ENCODE measurements at places on chromosomes 5 and 9. TPM values are rescaled to one million over a fixed set of nuclear protein-coding genes. Genes with fewer than 3 reads are reported as not detected.

GRCh38 chr9:94920420-94921091 lies 194.1 kb downstream of the AOPEP start:
- no peak overlapping the region for H3K4me3 ChIP-seq
- peaks cover 7% of the 10 kb centered on the region for H3K4me1 ChIP-seq
- no peak overlapping the region for H3K27ac ChIP-seq
- H3K36me3 ChIP-seq: no peaks in the 10 kb centered on the region

DNA sequence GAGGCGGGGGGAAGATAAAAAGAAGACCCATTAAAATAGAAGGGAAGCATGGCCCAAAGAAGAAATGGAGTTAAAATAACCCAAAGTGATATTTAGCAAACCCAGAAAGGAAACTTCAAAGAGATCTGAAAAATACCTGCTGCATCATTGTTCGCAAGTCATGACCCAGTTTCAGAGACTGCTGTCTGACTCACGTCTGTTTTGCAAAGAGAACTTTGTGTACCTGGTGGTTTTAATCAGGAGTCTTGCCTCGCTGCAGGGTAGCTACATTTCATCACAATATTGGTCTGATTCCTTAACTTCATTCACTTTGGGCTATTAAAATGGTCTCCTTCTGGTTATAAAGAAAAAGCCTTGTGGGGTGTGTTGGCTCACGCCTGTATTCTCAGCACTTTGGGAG lies 461.1 kb upstream of the DAP start:
- H3K4me1 ChIP-seq: no peaks in the 10 kb centered on the region
- H3K36me3 ChIP-seq: no peaks in the 10 kb centered on the region
- no peak overlapping the region for H3K4me3 ChIP-seq
- H3K27me3 ChIP-seq: no peaks in the 10 kb centered on the region

GRCh38 chr5:115543365-115544042 lies 1.1 kb downstream of the FEM1C start:
- H3K27ac ChIP-seq: peak overlapping the region; percentile 89
- DNase-seq: no peak
- peaks cover 3% of the 10 kb centered on the region for H3K4me1 ChIP-seq
- peaks cover 40% of the 10 kb centered on the region for H3K36me3 ChIP-seq

- H3K36me3 ChIP-seq: no peaks in the 10 kb centered on the region
- H3K27ac ChIP-seq: no peak overlapping the region
- no peak for DNase-seq
- no peaks in the 10 kb centered on the region for H3K27me3 ChIP-seq
- H3K4me3 ChIP-seq: no peak overlapping the region
- H3K4me1 ChIP-seq: no peaks in the 10 kb centered on the region
Observed at GRCh38 chr9:103985077-103985476, 109.0 kb upstream of the SMC2 start.

DNA sequence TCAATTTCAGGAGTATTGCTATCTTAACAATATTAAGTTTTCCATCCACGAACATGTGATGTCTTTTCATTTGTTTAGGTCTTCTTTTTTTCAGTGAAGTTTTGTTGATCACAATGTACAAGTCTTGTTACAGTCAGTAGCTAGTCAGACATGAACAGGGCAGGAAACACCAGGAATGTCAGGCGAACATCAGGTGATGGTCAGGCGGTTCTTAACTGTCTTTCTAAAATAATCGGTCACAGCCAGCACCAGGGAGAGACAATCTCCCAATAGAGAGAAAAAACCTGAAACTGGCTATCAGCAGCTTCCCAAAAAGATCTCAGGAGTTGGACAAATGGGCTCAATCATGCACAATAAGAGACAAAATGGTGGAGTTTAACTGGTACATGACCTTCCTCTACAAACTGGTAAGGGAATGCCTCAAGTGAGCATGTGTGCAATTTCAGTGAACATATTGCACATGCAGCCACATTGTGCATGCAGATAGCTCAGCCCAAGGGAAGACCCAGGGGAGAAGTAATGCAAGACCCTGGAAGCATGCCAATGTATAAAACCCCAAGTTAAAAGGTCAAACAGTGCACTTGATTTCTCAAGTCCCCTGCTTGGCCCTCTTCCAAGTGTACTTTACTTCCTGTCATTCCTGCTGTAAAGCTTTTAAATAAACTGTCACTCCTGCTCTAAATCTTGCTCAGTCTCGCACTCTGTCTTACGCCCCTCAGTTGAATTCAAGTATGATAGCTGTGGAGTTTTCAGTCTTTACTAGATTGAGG lies 176.1 kb upstream of the RASEF start:
- H3K4me1 ChIP-seq: no peaks in the 10 kb centered on the region
- H3K27ac ChIP-seq: no peak overlapping the region
- no peak overlapping the region for H3K4me3 ChIP-seq

DNA sequence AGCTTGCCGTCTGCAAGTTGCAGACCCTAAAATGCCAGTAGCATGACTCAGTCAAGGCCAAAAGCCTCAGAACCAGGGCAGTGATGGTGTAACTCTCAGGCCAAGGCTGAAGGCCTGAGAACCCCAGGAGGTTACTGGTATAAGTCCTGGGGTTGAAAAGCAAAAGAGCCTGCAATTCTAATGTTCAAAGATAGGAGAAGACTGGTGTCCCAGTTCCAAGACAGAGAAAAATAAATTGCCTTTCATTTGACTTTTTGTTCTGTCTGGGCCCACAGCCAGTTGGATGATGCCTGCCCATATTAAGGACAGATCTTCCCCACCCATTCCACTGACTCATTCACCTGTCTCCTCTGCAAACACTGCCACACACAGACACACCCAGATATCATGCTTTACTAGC lies 673.2 kb downstream of the CDH18 start:
- H3K4me1 ChIP-seq: no peaks in the 10 kb centered on the region
- DNase-seq: no peak
- H3K4me3 ChIP-seq: no peak overlapping the region

- H3K27me3 ChIP-seq: no peaks in the 10 kb centered on the region
- no peaks in the 10 kb centered on the region for H3K36me3 ChIP-seq
- no peak overlapping the region for H3K27ac ChIP-seq
- peaks cover 9% of the 10 kb centered on the region for H3K4me1 ChIP-seq
- H3K4me3 ChIP-seq: no peak overlapping the region
Observed at GRCh38 chr9:104776797-104777196, 12.9 kb downstream of the NIPSNAP3B start.

GRCh38 chr5:86807046-86808031 lies 189.6 kb downstream of the COX7C start:
- H3K4me3 ChIP-seq: no peak overlapping the region
- H3K27ac ChIP-seq: no peak overlapping the region
- no peak for DNase-seq
- no peaks in the 10 kb centered on the region for H3K27me3 ChIP-seq
- no peaks in the 10 kb centered on the region for H3K4me1 ChIP-seq

DNA sequence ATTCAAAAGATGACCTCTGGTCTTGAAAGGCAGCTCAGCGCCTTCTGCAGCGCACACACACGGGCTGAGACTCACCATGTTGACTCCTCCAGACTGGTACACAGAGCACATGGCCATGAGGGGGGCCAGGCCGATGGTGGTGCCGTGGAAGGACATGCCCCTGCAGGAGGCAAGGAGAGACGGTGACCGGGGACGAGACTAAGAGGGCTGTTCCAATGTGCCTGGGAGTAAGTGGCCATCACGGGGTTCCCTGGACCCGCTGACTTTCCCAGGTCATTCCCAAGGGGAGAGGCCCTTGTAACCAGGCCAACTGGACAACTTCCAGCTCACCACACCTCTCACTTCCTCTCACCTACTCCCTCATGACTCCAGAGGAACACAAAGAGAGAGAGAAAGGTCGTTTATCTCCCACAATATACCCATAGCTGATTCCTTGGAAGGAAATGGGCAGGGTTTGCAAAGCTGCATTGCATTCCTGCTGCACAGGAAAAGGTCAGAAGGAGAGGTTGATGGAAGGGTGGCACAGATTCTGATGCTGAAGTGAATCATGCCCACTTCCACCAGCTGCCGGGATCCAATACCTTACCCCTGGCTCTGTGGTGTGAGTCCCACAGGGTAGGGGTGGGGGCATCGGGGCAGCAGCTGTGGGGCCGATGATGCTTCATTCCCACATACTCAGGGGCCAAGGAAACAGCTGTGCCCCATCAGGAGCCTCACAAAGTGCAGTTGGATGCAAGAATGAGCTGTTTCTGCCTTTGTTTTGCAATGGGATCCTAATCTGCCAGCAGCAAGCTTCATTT lies 47.2 kb downstream of the NIPAL4 start:
- H3K4me3 ChIP-seq: no peak overlapping the region
- H3K27me3 ChIP-seq: peaks cover 7% of the 10 kb centered on the region
- no peaks in the 10 kb centered on the region for H3K36me3 ChIP-seq
- no peak for DNase-seq
- peaks cover 9% of the 10 kb centered on the region for H3K4me1 ChIP-seq

DNA sequence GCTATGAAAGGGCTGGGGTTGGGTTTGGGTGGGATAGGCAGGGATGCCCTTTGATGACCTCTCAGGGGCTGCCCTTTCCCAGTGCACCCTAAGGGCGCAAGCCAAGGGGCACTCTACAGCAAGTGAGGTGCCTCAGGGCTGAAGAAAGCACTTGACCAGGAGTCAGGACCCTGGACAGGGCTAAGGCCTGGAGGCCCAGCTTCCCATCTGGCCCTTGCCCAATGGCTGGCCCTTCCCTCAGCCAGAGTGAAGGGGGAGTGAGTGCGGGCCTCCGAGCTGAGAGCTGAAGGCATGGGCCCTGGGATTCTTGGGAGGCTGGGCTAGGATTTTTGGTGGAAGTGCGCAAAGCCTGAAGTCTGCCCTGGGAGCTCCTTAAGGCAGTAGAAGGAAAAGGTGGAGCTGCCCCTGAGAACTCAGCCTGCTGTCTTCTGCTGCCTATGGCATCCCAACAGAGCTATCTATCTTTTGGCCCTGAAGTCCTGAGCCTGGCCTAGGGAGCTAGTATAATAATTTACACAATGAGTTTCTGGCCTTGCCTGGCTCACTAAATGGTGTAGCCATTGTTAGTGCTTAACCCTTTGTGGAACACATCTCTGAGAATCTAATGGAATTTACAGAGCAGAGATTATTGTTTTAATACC lies 16.4 kb downstream of the JADE2 start:
- H3K27me3 ChIP-seq: no peaks in the 10 kb centered on the region
- H3K4me1 ChIP-seq: no peaks in the 10 kb centered on the region
- no peak overlapping the region for H3K4me3 ChIP-seq
- H3K36me3 ChIP-seq: peaks cover 34% of the 10 kb centered on the region
- DNase-seq: peak; percentile 56

DNA sequence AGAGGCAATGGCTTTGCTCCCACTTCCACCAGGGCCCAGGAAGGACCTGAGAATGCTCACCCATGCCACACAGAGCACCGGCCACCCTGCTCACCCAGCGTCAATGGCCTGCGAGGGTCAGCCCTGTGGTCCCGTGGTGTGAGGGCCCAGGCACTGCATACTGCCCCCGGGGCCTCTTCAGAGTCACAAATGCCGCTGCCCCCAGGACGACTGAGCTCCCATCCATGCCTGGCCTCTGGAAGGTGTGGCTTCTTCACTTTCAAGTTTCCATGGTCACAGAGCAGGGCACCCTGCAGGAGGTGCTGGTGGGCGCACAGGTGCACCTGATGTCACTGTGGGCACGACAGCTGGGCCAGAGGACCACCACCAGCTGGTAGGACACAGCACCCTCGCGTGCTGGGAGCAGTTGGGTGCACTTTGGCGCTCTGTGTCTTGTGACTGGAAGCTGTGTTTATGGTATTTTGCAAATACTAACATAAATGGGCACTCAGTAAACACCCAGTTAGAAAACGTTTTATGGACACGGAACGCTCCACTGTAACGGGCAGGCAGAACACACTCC lies 12.5 kb upstream of the ZDHHC11 start:
- no peaks in the 10 kb centered on the region for H3K27me3 ChIP-seq
- peaks cover 62% of the 10 kb centered on the region for H3K36me3 ChIP-seq
- no peak for DNase-seq
- H3K4me1 ChIP-seq: no peaks in the 10 kb centered on the region
- H3K27ac ChIP-seq: no peak overlapping the region

DNA sequence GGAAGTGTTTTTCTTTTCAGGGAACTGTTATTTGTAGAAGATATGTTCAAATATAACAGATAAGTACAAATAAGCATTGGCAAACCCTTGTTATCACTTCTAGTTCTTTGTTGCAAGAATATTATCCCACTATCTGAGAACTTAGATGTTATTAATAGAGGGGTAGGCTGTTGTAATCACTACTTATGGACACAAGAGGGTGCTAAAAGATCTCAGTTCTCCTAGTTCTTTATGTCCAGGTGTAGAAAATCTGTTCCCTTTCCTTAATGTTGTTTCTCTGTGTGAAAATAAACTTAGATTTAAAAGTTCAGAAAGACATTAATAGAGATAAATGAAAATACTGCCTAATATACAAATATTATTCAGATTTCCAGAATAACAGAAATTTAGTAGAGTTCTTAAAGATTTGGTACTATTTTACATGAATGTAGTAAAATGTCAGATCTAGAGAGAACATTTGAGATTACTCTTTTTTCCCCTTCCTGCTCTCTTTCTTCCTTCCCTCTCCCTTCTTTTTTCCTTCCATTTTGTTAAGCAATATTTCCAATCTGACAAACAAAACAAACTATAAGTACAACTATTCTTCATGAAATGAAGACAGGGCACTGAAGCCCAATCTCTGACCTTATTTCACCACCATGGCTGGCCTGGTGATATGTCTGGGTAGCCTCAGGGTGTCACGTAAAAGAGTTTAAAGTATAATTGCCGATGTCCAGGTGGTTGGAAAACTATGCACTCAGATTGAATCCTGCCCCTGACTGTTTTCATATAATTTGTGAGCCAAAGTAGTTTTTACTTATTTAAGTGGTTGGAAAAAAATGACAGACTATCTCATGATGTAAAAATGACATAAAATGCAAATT lies 43.6 kb upstream of the C5orf46 start:
- H3K4me3 ChIP-seq: no peak overlapping the region
- no peaks in the 10 kb centered on the region for H3K4me1 ChIP-seq
- peak; percentile 46 for DNase-seq
- no peak overlapping the region for H3K27ac ChIP-seq
- no peaks in the 10 kb centered on the region for H3K27me3 ChIP-seq

- H3K27ac ChIP-seq: no peak overlapping the region
- no peaks in the 10 kb centered on the region for H3K4me1 ChIP-seq
Observed at GRCh38 chr9:95620314-95620713, 103.5 kb upstream of the PTCH1 start.

Gene ADAMTS6
- 1.0 TPM for polyA plus RNA-seq
